ENCODE measurements at places on chromosomes 2 and 18.

- no peak for DNase-seq
- H3K4me1 ChIP-seq = no peaks in the 10 kb centered on the region
- no peak overlapping the region for H3K4me3 ChIP-seq
- no peak overlapping the region for H3K27ac ChIP-seq
These were observed 1441.6 kb downstream of the SUCLG1 start for GRCh38 chr2:83017366-83018090.

DNA sequence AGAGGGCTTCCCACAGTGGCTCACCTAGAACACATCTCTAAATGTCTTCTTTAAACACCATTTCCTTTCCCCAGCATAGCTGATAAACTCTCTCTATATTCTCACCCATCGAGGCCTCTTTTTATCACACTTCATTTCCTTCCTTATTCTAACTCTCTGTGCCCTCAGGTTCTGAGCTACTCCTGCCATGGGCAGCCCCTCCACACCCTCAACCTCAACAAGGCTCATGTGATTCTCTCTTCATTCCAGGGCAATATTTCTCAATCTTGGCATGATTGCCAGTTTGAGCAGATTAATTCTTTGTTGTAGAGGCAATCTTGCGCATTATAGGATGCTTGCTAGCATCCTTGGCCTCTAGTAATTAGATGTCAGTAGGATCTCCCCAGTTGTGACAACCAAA, 999.1 kb downstream of the TSN start:
- no peak for DNase-seq
- no peaks in the 10 kb centered on the region for H3K36me3 ChIP-seq
- H3K27ac ChIP-seq = no peak overlapping the region
- H3K27me3 ChIP-seq = no peaks in the 10 kb centered on the region

GRCh38 chr2:70463581-70463980, 90.0 kb downstream of the TGFA start:
- H3K4me1 ChIP-seq = no peaks in the 10 kb centered on the region
- peaks cover 3% of the 10 kb centered on the region for H3K27me3 ChIP-seq
- no peak for DNase-seq
- no peak overlapping the region for H3K4me3 ChIP-seq
- H3K27ac ChIP-seq = no peak overlapping the region
- H3K36me3 ChIP-seq = no peaks in the 10 kb centered on the region

GRCh38 chr2:148218326-148219075, 197.6 kb downstream of the MBD5 start:
- peaks cover 33% of the 10 kb centered on the region for H3K36me3 ChIP-seq
- no peak overlapping the region for H3K4me3 ChIP-seq
- H3K4me1 ChIP-seq = no peaks in the 10 kb centered on the region
- DNase-seq = no peak

DNA sequence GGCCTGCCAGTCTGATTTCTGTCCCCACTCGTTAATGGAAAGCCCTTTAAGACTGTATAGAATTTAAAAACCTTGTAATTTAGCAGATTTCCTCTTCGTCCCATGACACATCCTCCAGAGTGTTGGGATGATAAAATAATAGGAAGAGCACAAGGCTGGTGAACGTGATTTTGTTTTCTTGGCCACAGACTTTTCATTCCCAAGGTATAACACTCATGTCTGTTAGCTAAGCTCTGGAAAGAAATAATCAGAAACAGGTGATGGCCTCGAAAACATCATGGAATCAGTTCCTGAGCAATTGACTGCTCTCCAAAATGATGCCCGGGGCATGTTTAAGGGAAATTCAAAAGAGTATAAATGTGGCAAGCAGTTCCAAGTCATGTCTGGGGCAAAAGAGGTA, 337.8 kb upstream of the TCF4 start:
- H3K36me3 ChIP-seq = no peaks in the 10 kb centered on the region
- H3K27ac ChIP-seq = no peak overlapping the region
- H3K4me3 ChIP-seq = no peak overlapping the region

DNA sequence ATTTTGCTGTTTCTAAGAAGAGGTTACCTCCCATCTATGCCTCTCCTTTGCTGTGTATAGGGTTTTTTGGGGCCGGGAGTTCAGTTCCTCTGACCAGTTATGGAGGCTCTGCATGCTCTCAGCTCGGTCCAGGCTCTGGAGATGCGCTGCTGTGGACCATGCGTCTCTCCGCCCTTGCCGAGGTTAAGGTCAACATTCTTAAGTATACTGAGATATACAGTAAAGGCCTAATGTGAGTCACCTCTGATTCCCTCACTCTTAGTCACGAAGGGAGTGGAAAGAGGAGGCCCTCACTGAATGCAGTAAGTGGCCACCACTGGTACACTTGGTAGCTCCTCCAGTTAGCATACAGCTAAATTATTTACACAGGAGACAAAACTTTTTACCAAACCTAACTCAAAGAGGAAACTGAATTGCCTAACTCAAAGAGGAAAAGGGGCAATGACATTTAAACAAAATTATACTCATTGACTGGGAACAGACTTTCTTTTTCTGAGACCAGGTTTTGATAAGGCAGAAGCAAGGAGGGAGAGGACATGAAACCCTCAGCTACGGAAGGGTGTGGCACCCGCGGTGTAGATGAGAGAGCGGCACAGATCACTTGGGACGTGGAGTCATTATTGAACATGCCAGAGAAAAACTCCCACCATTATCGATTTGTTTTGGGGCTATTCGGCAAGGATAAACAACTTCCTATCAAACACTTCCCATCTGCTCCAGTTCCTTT, 98.7 kb downstream of the COPS8 start:
- no peaks in the 10 kb centered on the region for H3K36me3 ChIP-seq
- H3K27me3 ChIP-seq = peaks cover 17% of the 10 kb centered on the region
- no peak overlapping the region for H3K4me3 ChIP-seq
- no peak for DNase-seq

DNA sequence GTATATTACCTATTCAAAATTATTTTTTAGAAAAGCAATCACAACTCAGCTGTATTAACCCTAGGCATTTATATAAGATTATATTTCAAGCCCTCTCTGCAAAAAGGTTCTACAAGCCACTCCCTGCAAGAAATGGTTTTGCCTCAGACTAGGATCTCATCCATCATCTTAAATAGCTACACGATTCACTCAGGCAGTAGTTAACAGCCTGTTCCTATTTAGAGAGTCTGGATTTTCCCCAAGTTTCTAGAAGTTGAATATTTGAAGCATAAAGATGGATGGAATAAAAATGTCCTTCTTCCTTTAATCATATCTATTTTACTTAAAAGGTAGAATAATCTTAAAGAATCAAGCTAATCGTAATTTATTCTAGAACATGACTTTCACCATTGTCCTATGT, 167.1 kb upstream of the STK17B start:
- peaks cover 4% of the 10 kb centered on the region for H3K27me3 ChIP-seq
- peaks cover 33% of the 10 kb centered on the region for H3K4me1 ChIP-seq
- H3K4me3 ChIP-seq = no peak overlapping the region
- no peak overlapping the region for H3K27ac ChIP-seq
- no peaks in the 10 kb centered on the region for H3K36me3 ChIP-seq

GRCh38 chr18:23320709-23321236, 132.3 kb upstream of the RIOK3 start:
- H3K27ac ChIP-seq = peak overlapping the region; percentile 26
- no peak for DNase-seq
- H3K36me3 ChIP-seq = peaks cover 22% of the 10 kb centered on the region
- no peak overlapping the region for H3K4me3 ChIP-seq
- no peaks in the 10 kb centered on the region for H3K27me3 ChIP-seq

DNA sequence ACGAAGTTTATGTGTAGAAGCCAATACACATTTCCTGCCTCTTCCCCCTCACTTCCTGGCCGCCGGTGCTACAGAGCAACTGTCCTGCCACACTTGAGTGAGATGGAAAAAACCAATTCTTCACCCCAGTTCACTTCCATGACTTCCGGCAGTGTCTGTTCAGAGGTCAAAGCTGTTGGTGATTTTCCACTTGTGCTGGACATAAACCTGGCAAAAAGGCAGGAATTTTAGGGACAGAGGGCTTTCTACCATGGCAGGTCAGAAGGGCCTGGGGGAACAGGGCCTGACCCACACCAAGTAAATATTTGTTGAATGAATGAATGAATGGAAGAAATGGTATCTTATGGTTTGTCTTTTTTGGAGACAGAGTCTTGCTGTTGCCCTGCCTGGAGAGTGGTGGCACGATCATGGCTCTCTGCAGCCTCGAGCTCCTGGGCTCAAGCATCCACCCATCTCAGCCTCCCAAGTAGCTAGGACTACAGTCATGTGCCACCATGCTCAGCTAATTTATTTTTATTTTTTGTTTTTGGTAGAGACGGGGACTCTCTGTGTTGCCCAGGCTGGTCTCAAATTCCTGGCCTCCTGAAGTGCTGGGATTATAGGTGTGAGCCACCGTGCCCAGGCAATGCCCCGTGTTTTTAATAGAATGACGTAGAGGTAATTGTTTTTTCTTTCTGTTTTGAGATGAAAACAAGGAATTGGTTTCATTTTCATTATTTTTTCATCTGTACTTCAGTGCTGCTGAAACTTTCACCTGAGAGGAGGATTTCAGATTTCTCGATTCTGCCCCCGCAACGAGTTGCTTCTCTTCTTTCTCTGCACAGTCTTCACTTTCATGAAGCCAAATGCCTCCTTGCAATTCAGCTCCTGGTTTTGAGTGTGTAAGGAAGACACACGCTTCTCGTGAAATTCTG, 48.0 kb upstream of the LPIN2 start:
- peaks cover 22% of the 10 kb centered on the region for H3K4me1 ChIP-seq
- peak overlapping the region; percentile 67 for H3K4me3 ChIP-seq
- no peak for DNase-seq
- peak overlapping the region; percentile 88 for H3K27ac ChIP-seq
- no peaks in the 10 kb centered on the region for H3K36me3 ChIP-seq
- no peaks in the 10 kb centered on the region for H3K27me3 ChIP-seq

DNA sequence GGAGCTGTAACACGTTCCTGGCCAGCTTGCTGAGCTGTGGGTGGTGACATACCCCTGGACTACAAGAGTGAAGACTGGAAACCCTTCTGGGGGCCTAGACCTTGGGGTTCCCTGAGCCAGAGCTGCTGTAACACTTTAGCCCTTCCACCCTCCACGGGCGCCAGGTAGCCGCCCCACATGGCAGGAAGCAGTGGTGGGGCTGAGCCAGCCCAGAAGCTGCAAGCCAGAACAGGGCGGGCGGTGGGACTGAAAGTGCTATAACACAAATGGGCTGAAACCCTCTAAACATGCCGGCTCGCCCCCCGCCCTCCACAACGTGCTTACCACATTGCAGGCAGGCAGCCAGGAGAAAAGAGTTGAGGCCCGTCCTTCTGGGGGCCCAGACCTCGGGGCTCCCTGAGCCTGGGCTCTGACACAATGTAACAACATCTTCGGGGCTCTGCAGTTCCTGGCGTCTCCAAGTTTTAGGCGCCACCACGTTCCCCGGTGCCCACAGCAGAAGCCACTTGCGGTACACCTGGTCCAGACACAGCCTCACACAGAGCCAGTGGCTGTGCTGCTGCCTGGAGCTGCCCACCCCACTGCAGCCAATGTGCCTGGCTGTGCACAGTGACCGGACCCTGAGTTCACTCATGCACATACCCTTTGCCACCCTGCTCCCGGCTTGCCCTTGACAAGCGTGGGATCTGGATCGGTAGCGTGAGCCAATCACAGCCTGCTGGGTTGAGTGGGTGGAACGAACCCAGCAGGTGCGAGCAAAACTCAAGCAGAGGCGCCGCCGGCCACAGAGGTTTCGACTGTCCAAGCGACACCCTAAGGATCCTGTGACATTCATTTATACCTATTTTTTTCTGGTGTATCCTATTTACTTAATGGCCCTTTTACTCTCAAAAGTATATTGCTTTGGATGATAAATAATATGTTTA, 127.4 kb upstream of the FHL2 start:
- H3K36me3 ChIP-seq = no peaks in the 10 kb centered on the region
- no peak overlapping the region for H3K4me3 ChIP-seq
- no peaks in the 10 kb centered on the region for H3K4me1 ChIP-seq

DNA sequence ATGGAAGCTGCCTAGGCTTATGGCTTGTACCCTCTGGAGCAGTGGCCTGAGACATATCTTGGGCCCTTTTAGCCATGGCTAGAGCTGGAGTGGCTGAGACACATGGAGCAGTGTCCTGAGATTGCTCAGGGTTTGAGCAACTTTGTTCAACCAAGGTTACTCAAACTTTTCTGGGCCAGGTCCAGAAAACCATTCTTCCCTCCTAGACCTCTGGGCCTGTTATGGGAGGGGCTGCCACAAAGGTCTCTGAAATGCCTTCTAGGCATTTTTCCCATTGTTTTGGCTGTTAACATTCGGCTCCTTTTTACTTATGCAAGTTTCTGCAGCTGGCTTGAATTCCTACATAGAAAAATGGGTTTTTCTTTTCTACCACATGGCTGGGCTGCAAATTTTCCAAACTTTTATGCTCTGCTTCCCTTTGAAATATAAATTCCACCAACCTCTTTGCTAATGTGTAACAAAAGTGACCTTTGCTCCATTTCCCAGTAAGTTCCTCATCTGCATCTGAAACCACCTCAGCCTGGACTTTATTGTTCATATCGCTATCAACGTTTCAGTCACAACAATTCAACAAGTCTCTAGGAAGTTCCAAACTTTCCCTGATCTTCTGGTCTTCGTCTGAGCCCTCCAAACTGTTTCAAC, 84.9 kb upstream of the MAP4K3 start:
- H3K4me3 ChIP-seq = no peak overlapping the region
- peaks cover 19% of the 10 kb centered on the region for H3K36me3 ChIP-seq
- no peaks in the 10 kb centered on the region for H3K27me3 ChIP-seq

DNA sequence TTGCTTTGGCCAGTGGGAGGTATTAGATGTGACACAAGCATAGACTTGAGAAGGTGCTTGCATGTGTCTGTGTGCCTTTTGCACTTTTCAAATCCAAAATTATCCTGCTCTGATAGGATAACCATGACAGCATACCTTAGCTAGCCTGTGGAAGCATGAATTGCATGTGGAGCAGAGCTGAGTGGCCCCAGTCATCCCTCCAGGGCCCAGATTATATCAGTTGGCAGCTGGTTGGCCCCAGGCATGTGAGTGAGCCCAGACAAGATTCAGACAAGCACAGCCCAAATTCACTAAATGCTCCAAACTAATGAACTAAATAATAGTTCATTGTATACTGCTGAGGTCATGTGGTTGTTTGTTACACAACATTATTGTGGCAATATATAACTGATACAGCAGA, 18.8 kb downstream of the TACR1 start:
- no peaks in the 10 kb centered on the region for H3K4me1 ChIP-seq
- H3K27me3 ChIP-seq = no peaks in the 10 kb centered on the region
- H3K4me3 ChIP-seq = no peak overlapping the region
- no peak for DNase-seq

DNA sequence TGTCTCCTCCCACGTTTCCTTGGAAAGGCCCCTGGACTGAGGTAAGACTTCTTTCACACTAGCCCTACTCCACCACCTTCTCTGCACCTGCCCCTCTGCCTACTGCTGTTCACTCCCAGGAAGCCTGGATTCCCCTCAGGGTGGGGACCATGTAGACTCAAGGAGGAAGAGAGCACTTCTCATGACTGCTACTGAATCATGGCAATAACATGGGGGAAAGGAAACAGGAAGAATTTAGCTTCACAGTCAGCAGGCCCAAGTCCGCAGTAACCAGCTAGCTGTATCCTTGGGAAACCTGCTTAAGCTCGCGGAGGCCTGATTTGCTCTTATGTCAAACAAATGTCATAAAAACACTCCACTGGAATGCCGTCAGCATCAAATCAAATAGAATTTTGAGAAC, 126.2 kb upstream of the CAPN13 start:
- H3K36me3 ChIP-seq = no peaks in the 10 kb centered on the region
- no peak for DNase-seq
- no peaks in the 10 kb centered on the region for H3K27me3 ChIP-seq
- peaks cover 17% of the 10 kb centered on the region for H3K4me1 ChIP-seq
- no peak overlapping the region for H3K4me3 ChIP-seq
- no peak overlapping the region for H3K27ac ChIP-seq

- DNase-seq = no peak
- no peaks in the 10 kb centered on the region for H3K4me1 ChIP-seq
- no peak overlapping the region for H3K4me3 ChIP-seq
- no peaks in the 10 kb centered on the region for H3K27me3 ChIP-seq
These were observed 233.8 kb downstream of the ICOS start for GRCh38 chr2:204170411-204170810.

Measured in stimulated activated naive B cell treated with anti-CD40 and anti-IgM and Interleukin-4, amounts not matched to agents 10 μg/mL and 1 μg/mL and 100 μg/mL, for 72 hours (primary cell).